ENCODE measurements at places on chromosomes 6 and 20.
A peak's percentile ranks its signal among the peaks of the same experiment; 100 is the strongest.

- no peak for DNase-seq
These were observed 1357.7 kb upstream of the CITED2 start for GRCh38 chr6:140732155-140732554.

- DNase-seq = no peak
These were observed 123.6 kb upstream of the SLC35B3 start for GRCh38 chr6:8558953-8559352.

GRCh38 chr6:130779658-130780033, 47.6 kb upstream of the SMLR1 start:
- no peak for DNase-seq

DNA sequence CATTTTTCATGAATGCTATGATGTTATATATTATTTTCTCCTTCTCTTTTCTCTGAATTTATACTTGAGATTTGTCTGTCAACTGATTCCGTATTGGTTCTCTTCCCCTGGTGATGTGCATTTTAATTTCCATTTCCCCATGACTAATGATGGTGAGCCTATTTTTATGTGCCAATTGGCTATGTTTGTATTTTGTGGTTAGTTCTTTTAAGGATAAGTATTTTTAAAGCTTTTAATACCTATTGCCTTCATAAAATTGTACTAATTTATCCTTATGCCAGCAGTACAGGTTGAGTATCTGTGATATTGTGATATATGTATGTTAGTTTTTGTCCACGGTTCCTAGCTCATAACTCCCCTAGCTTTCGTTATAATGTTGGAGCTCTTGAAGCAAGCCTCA, 2.8 kb downstream of the POLH start:
- DNase-seq = no peak

- DNase-seq = no peak
These were observed 143.8 kb upstream of the KHDRBS2 start for GRCh38 chr6:62429781-62430180.

DNA sequence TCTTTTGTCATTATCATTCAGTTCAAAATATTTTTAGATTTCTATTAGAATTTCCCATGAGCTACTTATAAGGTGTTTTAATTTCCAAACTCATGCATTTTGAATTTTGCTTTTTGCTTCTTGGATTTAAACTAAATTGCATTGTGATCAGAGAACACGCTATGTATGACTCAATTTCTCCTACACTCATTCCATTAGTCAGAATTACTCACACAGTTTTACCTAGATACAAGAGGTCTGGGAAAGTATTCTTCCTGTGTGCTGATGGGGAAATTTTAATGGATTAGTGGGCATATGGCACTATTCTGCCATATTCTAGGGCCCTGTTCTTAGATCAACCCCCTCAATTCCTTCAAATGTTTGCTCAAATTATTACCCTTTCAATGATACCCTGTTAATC, 49.9 kb upstream of the BMP5 start:
- DNase-seq = no peak

DNA sequence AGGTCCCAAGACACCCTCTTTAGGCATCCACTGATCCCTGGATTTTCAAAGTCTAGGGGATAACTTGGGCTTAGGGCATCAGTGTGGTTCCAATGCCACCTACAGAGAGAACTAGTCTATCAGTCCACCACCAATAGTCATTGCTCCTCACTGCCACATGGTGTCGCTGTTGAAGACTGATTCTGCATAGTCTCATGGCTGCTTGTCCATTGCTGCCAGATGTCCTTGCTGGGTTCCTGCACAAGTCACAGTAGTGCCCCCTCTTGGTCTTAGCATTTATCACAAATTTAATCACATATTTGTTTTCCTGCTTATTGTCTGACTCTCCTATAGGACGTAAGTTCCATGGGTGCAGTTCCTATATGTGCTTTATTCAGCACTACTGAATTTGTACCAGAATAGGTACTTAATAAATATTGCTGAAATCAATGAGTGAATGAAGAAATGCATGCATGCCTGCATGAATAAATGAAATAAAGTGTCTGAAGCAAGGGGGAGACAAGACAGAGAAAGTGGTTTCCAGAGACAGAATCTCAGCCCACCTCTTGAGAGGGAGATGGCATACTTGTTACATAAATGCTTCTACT, 45.9 kb upstream of the RALY start:
- peak; percentile 85 for DNase-seq

DNA sequence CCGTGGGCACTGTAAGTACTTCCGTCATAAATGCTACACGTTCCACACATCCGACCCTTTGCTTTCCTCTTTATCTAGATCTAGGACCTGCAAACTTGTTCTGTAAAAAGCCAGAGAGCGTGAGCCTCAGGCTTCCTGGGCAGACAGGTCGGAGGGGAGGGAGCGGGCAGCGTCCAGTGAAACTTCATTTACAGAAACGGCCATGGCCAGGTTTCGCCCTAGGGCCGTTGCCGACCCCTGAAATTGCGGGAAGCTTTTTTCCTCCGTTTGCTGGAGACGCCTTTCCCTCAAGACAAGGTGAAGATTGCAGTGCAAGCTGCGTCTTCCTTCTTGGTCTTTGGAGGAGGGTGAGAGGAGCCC, 155.4 kb downstream of the DLL1 start:
- no peak for DNase-seq

DNA sequence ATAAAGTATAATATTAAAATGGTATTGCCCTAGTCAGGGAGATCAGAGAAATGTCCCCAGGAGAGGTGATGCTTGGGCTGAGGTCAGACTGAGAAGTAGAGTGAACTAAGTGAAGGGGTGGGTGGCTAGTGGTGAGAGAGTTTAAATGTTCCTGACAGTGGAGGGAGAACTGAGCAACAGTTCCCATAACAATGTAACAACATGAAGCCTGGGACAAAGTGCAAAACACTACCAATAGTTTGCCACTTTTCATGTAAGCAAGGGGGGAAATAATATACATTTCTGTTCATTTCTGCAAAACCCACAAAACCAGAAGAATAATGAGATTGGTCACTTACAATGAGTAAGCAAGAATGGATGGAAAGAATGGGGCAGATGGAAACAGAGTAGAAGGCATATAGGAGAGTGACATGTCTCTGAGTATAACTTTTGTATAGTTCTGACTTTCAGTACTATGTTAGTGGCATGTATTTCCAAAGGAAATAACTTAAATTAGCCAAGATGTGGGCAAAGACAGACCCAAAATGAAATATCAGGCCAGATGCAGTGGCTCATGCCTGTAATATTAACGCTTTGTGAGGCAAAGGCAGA, 13.3 kb upstream of the FAXC start:
- DNase-seq = peak; percentile 34

DNA sequence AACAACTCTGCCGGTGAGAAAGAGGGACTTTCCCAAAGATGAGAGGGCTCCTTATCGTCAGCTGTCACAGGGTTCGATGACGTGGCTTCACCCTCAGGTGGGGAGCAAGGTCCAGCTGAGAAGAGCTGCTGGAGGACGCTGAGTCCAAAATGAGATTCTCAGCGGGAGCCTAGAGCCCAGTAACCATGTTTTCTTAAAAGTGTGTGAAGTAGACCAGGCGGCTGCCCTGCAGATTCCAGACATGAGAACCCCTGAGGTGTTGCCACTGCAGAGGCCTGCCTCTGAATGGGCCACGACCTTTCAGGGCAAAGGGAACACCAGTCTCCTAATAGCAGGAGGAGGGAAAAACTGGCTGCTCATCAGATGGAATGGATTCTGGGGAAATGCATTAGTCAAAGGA, 375.1 kb downstream of the BTBD9 start:
- DNase-seq = no peak

- DNase-seq = no peak
These were observed 82.0 kb upstream of the B3GAT2 start for GRCh38 chr6:71038711-71039344.

DNA sequence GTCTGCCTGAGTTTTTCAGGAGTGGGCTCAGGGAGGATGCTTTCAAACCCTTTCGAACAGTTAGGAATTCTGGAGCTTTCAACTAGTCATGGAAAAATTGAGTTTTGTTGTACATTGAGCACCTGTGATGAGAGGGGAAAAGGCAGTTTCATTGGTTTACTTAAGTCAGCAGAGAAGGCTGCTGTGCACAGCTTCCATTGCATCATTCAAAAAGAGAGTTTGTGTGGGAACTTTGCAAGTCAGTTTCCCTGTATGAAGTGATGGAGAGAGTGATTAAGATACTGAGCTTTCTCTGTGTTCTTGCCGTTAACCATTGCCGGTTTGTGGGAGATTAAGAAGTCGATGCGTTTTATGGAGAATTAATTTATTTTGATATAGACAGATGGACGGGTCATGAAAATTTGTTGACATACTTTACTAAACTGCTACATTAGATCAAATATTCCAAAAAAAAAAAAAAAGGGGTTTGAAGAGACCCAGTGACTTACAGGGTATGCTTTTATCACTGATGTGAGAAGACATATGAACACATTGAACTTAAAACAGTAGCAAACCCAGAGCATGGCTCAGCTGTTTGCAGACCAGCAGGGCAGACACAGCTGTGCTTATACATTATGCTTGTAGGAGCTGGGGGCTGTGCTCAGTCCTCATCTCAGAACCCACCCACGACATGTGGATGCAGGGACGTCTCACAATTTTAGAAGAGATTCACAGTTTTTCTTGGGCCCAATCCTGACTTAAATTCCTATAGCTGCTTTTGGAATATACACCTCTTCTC, 234.1 kb downstream of the SOX4 start:
- DNase-seq = no peak

- no peak for DNase-seq
These were observed 73.0 kb downstream of the SHPRH start for GRCh38 chr6:145891126-145891525.

GRCh38 chr20:48905297-48905647, 16.2 kb upstream of the ARFGEF2 start:
- no peak for DNase-seq

- DNase-seq = no peak
These were observed 40.3 kb downstream of the IL22RA2 start for GRCh38 chr6:137133122-137133521.

DNA sequence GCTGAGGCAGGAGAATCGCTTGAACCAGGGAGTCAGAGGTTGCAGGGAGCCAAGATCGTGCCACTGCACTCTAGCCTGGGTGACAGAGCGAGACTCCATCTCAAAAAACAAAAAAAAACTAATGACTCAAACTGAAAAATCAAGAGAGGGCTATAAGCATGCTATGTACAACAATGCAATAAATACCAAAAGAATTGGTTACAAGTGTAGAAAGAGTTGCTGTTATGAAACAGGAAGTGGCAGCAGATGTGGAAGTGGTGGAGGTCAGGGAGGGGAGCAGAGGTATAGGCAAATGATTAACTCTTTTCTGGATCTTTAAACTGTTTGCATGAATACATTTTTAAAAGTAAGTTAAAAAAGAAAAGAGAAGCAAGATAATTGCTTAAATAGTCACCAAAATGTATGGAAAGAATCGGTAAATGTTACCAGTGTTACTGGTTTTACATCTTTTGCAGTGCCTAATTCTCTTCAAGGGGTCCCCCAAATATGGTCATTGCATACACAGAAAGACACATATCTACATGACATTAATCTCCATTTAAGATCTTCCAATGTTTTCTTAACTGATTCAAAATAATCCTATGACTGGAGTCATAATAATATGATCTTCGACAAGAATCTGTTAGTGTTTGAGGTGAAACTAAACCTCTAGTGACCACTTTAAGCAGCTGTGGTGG, 15.0 kb downstream of the CALHM6 start:
- DNase-seq = peak; percentile 87

- no peak for DNase-seq
These were observed 14.8 kb downstream of the PEDS1 start for GRCh38 chr20:50138479-50139393.

DNA sequence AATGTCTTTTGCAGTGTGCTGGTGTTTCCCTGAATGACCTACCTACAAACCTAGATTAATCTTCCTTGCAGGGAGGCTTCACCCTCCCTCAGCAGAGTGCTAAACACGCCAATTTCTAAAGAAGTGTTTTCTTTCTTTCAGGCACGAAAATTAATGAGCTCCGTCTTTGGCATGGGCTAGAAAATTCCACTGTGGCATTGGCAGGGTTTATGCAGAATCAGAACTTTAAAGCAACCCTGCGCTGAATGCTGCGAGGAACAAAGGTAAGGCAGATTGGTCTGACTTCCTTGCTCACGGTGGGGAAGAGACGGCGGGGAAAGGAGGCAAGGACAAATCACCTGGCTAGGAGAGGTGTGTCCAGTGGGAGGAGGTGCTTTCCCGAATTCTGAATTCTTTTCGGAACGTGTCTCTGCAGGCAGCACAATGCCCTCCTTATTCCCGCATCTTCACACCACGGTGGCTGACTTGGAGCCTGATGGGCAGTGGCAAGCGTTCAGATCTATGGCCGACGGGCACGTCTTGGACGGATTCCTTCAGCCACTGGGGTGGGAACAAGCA, 6.2 kb upstream of the BANF2 start:
- no peak for DNase-seq

- DNase-seq = peak; percentile 22
These were observed 19.9 kb downstream of the PFDN4 start for GRCh38 chr20:54227751-54228150.

DNA sequence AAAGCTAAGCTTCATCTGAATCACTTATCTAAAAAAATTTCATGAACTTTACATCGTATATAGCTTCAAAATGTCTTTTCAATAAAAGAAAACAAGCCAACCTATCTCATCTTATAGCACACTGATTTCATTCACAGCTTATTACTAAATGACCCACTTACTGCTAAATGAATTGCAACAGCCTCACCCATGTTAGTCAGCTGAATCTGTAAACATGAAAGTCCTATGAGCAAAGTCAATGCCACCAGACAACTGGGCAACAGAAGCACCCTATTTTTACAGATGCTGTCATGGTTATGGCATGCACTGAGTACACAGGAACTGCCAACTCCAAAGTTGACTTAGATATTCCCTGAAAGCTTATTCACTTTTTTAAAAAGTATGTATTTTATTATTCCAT, 41.2 kb upstream of the DST start:
- no peak for DNase-seq

DNA sequence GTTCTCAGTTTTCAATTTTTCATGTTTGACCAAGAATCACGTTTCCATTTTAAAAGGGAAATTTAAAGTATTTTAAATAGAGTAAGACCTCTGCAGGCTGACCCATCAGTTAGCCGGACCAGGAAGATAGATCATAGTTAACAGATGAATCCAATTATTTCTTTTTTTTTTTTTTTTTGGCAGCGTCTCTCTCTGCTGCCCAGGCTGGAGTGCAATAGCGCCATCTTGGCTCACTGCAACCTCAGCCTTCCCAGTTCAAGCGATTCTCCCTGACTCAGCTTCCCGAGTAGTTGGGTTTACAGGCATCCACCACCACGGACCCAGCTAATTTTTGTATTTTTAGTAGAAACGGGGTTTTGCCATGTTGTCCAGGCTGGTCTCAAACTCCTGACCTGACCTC, 256.7 kb upstream of the CNR1 start:
- no peak for DNase-seq

GRCh38 chr6:134544737-134545136, 226.8 kb upstream of the SGK1 start:
- peak; percentile 34 for DNase-seq

Measured in hematopoietic multipotent progenitor cell treated with erythropoietin and hydrocortisone succinate and interleukin-3 and kit ligand, for 4 days (in vitro differentiated cells).